GM19239 (cell line): ENCODE measurements at places on chromosomes 6 and 20.

GRCh38 chr6:38131527-38131965 lies 312.0 kb downstream of the ZFAND3 start:
- no peak for DNase-seq

DNA sequence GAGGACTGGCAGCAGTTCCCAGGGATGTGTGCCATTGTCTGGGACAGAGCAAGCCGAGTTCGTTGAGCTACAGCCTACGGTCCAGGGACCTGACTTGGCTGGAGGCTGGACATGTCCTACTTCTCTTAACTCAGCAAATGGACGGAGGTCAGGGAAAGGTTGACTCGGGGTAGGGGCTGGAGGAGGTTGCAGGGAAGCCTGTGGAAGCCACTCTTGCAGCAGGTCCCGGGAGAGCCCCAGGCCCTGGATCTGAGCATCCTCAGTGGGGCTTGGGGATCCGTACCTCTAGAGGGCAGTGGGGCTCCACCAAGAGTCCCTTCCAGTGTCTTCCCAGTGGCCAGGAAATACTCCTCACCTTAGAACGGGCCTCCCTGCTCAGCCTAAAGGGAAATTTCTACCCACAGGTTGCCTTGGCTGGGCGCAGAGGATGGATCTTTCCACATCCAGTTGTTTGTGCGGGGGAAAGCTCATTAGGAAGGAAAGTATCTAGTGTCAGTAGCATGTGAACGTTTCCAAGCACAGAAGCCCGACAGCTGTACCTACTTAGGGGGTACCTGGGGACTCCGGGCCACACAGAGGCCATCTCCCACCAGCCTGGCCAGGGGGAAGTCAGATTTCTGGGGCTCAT lies 170.2 kb downstream of the NFATC2 start:
- peak; percentile 68 for DNase-seq

- no peak for DNase-seq
Observed at GRCh38 chr6:78599526-78599925, 267.8 kb upstream of the IRAK1BP1 start.

- DNase-seq, result no peak
Observed at GRCh38 chr6:13611715-13612114, 3.4 kb upstream of the NOL7 start.

DNA sequence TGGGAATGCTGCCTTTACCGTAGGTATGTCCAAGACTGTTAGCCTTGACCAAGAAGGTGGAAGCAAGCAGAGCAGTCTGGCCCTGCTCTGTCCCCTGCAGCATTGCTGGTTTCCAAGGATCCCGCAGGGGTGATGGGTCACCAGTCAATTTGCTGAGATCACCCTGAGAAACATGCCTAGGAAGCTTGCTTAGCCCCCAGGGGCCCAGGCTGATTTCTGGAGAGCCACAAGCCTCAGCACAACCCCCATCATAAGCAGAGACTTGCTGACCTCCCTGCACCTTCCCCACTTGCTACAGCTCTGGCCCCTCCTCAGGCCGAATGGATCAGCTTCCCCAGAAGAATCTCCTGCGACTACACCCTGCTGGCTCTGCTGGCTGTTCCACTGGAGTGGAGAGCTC lies 21.5 kb downstream of the ARHGAP40 start:
- DNase-seq, result no peak

GRCh38 chr20:13739731-13740649 lies 44.7 kb downstream of the ESF1 start:
- DNase-seq, result no peak

DNA sequence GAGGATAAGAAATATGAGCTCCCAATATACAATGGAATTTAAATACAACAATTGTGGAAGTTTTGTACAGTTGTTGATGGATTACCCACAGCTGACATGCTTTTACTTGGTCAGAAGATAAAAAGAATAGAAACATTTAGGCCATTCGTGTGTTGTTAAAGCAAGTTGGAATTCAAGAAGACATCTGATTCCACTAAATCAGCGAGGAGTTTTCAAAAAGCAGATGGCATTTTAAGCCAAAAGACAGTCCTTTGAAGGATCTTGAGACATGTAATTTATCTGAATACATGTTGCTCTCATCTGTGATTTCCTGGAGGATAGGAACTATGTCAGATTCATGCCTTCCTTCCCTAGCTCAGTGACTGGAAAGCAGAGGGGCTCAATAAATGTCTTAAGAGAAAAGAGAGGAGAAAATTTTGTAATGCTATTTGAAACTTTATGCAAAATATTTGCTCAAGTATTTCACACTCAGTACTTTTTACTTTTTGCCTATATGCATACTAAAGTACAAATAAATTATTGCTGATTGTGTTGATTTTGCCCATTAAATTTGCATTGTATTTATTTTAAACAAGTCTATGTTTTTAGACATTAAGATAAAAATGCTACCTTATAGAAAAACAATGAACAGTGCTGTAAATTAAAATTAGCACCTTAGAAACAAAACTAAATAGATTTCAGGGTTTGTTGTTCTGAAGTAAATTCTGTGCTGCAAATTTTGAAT lies 733.8 kb upstream of the FLRT3 start:
- DNase-seq, result no peak

- no peak for DNase-seq
Observed at GRCh38 chr6:94238868-94239267, 819.5 kb upstream of the EPHA7 start.

DNA sequence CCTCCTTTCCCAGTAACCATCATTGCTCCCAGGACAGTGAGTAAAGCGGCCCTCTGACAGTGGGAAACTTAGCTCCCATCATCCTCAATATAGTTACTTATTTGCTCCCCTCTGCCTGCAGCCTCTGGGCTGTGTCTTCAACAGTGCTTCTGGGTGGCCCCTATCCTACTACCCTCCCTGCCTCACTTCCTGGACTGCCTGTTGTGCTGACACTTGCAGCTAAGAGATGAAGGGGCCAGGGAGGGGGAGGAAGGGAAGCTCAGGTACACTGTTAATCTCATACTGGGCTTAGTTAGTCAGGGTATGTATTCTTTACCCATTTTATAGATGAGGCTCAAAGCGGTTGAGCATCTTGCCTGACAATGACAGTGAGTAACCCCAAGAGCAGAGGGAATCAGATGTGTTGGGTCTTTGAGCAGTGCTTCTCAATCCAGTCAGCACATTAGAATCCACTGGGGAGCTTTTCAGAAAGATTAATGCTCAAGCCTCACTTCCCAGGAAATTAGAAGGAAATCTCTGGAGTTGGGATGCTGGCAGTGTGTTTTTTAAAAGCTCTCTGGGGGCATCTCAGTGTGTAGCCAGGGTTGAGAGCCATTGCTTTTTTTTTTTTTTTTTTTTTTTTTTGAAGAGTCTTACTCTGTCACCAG lies 27.1 kb upstream of the KCNK5 start:
- no peak for DNase-seq

GRCh38 chr6:31377029-31377428 lies 20.1 kb upstream of the HLA-B start:
- no peak for DNase-seq

GRCh38 chr6:158941246-158941645 lies 58.8 kb downstream of the RSPH3 start:
- DNase-seq, result no peak

- DNase-seq, result no peak
Observed at GRCh38 chr6:8608737-8609136, 173.4 kb upstream of the SLC35B3 start.

GRCh38 chr6:69820438-69820837 lies 23.6 kb upstream of the LMBRD1 start:
- no peak for DNase-seq

- DNase-seq, result no peak
Observed at GRCh38 chr6:71721642-71722041, 164.7 kb upstream of the RIMS1 start.

- no peak for DNase-seq
Observed at GRCh38 chr20:33677991-33678702, 3.9 kb upstream of the NECAB3 start.

GRCh38 chr20:62136283-62137091 lies 6.7 kb downstream of the PSMA7 start:
- DNase-seq, result peak; percentile 44
